ENCODE measurements at places on chromosomes 7 and 10.

- DNase-seq = no peak
Observed at GRCh38 chr10:125591886-125592285, 91.1 kb downstream of the TEX36 start.

GRCh38 chr7:35849158-35849831 is 48.4 kb downstream of the SEPTIN7 start:
- DNase-seq = no peak

- DNase-seq = no peak
Observed at GRCh38 chr10:13399236-13399635, 51.1 kb upstream of the SEPHS1 start.

GRCh38 chr10:129055225-129055624 is 411.8 kb upstream of the MGMT start:
- DNase-seq = no peak

GRCh38 chr10:87670586-87670985 is 10.9 kb downstream of the PAPSS2 start:
- DNase-seq = no peak

DNA sequence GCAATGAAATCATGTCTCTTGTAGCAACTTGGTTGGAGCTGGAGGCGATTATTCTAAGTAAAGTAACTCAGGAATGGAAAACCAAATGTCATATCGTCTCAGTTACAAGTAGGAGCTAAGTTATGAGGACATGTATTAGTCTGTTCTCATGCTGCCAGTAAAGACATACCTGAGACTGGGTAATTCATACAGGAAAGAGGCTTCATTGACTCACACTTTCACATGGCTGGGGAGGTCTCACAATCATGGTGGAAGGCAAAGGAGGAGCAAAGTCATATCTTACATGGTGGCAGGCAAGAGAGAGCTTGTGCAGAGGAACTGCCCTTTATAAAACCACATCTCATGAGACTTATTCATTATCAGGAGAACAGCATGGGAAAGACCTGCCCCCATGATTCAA is 370.1 kb upstream of the PRKCQ start:
- no peak for DNase-seq

DNA sequence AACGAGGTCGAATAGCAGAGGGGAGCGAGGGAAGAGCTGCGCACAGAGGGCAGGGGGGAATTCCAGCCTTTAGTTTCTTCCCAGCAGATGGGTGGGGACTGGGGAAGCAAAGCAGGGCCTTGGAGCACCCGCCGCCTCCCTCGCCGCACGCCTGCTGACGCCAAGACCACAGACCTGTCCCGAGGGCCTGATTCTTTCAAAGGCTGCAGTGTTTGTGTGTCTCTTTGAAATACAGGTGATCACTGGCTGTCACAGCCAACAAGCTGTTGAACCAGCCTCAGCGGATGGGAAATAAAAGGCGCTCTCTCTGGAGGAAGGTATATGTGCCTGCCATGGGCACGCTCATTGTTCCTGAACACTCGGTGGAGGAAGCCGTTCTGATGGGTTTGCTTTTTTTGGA is 119.3 kb downstream of the FAM53B start:
- DNase-seq = no peak

DNA sequence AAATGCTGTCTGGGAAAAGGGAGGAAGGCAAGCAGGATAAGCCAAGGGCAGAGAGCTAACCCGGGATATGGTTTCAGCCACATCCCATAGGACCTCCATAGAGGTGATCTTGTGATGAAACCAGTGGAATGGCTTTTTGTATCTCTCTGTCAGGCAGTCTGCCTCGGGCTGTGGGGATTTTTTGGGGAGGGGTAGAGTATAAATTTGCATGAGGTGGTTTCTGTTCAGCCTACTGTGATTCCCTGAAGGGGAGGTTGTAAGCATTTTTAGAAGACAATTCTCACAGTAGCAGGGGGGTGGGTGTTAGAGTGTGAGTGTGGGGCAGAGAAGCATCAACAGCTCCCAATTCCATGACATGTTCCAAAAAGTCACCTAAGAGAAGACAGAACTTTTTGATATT is 11.8 kb downstream of the OR9A2 start:
- no peak for DNase-seq

DNA sequence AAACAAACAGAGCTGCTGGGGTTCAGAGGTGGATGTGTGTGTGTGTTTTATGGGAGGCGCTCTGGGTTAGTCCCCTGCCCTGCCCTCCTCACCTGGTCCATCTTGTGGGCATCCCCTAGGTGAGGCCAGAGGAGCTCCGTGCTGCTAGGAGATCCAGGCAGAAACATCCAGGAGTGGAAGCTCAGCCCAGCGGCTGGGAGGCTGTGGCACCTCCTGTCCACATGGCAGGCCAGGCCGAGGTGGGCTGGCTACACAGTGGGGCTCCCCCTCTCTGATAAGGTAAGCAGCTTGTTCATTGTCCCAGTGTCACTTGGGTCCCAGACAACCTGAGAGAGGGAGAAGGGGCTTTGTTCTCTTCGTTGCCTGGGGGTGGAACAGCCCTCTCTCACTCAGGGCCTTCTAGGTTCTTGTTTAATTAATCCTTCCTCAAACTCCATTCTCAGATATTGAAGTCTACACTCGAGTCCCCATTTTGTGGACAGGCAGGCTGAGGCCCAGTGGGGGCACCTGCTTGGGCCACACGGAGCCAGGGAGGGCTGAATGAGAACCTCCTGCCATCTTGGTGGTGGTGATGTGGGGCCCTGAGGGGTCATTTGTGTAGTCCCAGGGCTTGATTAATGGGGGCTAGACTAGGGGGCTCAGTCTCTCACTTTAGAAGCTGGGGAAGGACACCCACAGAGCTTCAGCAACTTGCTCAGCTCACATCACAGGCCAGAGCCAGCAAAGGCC is 216.8 kb upstream of the GPR26 start:
- DNase-seq = no peak

- DNase-seq = no peak
Observed at GRCh38 chr7:142770661-142771352, at the start of gene PRSS2. Gene PRSS2, plus strand, starts transcription at chr7:142770970. Its CDS starts 13 bp downstream, at chr7:142770983.

GRCh38 chr10:33347211-33347610 is 12.7 kb upstream of the NRP1 start:
- DNase-seq = no peak

GRCh38 chr7:139125657-139126056 is 16.1 kb upstream of the ZC3HAV1 start:
- DNase-seq = no peak

- no peak for DNase-seq
Observed at GRCh38 chr10:106973288-106973687, 191.2 kb downstream of the SORCS1 start.

DNA sequence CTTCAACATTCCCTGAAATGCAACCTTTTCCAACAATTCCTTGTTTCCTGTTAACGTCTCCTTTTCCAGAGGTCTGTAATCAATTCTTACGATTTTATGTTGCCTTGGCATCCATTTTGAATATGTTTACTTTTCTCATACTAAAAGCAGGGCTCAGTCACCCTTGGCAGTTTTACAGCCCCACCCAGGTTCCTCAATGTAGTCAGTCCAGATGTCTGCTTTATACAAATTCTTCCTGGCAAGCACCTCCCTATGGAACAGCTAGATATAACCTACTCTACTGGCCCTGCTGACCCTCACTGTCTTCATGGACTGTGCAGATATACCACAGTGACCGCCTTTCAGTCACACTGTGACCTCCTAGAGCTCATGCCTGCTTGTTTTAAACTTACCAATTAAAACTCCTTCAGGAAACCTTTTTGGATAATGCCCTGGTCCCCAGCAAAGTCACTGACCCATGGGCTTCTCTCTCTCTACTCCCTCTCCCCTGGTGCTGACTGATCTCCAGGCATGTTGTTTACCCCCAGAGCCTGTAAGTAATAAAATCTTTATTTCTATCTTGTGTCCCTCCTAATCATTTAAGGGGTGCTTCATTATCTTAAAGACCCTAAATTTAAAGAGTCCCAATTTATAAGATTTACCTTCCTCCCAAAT is 147.1 kb upstream of the STEAP1 start:
- no peak for DNase-seq

DNA sequence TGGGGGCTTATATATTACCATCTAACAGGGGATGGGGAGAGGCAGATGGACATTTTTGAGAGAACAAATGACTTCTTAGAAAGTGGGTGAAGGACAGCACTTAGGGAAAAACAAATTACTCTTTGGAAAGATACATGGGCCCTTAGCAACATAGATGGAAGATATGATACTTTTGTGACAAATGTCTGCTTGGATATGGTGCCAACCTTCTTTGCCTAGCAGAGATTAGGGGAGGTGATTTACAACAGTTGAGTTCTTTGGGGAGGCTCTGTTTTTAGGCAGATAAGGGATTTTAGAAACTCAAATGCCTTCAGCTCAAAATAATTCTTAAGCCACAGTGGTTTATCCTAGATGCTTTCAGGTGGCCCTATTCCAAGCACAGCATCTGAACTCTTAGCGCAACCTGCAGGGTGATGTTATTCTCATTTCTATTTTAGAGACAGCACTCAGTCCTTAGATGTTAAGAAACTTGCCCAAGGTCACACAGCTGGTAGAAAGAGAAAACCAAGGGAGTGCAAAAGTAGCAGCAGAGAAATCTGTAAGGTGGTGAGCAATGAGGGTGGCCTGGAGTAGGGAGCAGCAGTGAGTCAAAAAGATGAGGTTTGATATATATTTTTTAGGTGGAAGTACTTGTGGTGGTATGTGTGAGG is 75.1 kb upstream of the KMT2E start:
- DNase-seq = no peak

DNA sequence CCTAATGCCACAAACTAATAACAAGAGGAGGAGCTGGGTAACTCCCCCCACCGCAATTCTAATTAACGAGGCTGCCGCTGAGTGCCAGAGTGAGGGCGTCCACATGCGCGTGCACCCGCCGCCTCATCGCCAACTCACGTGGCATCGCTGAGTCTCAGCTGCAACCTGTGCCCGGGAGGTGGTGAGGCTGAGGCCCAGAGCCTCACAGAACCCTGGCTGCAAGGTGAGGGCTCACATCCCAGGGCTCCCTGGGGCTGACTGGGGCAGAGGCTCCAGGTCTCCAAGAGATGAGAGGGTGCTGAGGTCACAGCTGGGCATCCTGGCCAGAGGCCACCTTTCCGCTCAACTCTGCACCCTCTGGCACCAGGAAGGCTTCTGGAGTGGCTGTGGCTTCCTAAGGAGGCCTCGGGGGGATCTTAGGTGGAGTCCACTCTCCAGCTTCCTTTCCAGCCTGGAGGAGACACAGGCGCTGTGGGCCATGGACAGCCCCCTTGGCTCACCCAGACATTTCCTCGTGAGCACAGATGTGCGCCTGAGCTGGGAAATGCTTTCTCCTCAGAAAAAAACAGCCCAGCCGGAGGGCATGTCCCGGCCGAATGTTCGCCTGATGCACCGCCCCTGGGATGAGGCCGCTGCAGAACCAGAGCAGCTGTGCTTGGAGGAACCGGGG is 242.6 kb downstream of the MAD1L1 start:
- DNase-seq = no peak

GRCh38 chr10:110798340-110798739 is 73.4 kb upstream of the PDCD4 start:
- no peak for DNase-seq

- no peak for DNase-seq
Observed at GRCh38 chr10:6069081-6069931, 7.1 kb upstream of the IL2RA start.

DNA sequence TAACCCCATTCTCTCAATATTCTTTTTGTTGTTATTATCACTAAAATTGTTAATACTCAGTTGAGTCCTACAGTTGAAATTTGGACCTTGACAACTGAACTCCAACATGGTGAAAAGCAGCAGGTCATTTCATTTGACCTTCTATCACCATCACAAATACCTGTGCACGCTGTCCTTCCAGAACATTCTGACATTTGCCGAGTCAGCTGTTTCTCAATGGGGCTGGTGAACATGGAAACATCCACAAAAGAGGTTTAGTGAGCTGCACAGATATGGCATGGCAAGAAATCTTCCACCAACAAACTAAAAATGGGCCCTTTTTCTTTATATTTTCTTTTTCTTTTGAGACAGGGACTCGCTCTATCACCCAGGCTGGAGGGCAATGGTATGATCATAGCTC is 169.7 kb downstream of the ZNF438 start:
- DNase-seq = no peak

DNA sequence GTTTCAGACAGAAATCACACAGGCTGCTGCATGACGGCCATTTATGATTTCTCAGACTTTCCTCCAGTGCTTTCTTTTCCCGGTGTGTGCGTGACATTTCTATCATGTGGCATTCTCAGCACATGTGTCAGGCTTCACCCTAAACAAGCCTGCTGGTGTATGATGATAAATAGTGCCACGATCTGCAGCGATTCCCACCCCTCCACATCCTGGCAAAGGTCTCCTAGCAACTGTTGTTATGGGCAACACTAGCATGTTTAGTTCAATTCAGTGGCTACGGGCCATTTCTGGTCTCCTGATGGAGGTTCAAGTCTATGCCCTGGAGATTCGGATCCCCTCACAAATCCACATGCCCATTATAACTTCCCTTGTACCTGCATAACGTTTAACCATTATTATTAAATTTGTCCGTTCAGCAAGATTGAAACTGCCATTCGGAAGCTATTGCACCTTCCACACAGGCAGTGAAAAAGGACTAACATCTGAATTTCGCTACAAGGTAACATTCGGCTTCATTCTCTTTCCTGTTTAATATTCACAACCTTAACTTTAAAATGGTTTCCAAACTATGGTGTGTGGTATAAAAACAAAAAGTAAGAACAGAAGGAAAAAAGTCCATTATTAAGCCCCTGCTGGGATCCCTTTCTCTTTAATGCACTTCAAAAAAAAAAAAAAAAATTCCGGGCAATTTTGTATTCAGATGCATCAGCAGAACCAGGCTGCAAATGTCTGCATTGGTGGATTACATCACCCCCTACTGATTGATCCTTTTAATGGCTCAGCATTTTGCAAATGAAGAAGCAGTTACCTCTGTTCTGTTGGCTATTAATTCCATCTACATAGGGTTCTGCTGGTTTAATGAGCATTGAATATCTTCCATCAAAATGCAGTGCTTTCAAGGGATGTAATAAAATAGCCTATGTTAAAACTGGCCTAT is 90.2 kb downstream of the FRMD4A start:
- DNase-seq = no peak

DNA sequence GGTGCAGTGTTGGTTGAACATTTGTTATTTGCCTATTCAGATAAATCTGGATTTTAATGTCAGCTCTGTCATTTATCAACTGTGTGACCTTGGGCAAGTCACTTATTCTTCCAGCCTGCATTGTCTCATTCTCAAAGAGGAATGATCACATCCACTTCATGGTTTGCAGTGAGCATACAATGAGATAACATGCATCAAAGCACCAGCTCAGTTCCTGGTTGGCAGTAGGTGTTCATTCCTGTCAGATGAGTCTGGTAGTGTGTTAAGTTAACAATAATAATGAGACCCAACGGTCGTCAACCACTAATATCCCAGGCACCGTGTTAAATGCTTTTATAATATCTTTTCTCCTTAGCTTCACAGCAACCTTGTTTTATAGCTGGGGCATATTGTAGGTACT is 137.3 kb downstream of the SORCS3 start:
- no peak for DNase-seq

DNA sequence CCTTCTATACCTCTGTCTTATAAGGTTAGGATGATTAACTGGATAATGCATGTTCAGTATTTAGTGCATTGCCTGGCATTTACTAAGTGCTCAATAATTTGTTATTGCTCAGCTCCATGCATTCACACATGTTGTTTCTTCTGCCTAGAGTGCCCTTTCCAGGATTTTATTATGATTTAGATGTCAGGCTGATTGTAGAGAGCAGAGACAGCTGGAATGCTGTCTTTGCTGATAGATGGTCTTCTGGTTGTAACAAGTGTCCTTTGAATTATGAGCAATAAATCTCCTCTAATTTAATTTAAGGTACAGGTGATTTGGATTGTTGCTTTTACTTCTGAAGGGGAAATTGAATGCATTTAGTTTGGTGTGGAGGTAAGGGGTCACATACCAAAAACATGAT is 548.0 kb downstream of the MAGI2 start:
- DNase-seq = no peak

GRCh38 chr7:119228482-119228881 is 1004.0 kb downstream of the ANKRD7 start:
- no peak for DNase-seq
